ENCODE measurements at places on chromosomes 11 and 22.

DNA sequence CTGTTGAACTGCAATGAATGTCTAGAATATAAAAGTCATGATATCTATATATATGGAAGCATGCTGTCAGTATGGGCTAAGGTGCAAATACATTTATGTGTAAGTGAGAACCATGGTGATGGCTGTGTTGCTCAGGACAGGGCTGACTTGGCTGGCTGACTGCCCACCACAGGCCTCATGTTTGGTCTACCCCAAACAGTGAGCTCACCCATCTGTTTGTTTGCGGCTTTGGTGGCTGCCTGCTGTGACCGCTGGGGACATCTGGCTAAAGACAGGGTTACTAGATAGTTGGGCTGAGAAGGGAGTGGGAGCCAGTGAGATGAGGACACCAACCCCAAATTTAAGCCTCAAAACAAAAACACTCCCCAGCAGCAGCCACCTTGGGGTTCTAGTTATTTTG lies 6.3 kb downstream of the CD44 start:
- peak; percentile 44 for DNase-seq

GRCh38 chr11:64339754-64340408 lies at the start of gene CCDC88B:
TSS of gene CCDC88B (plus strand) at chr11:64340204. CDS start at chr11:64340267, 63 bp downstream.
- DNase-seq: peak; percentile 80

DNA sequence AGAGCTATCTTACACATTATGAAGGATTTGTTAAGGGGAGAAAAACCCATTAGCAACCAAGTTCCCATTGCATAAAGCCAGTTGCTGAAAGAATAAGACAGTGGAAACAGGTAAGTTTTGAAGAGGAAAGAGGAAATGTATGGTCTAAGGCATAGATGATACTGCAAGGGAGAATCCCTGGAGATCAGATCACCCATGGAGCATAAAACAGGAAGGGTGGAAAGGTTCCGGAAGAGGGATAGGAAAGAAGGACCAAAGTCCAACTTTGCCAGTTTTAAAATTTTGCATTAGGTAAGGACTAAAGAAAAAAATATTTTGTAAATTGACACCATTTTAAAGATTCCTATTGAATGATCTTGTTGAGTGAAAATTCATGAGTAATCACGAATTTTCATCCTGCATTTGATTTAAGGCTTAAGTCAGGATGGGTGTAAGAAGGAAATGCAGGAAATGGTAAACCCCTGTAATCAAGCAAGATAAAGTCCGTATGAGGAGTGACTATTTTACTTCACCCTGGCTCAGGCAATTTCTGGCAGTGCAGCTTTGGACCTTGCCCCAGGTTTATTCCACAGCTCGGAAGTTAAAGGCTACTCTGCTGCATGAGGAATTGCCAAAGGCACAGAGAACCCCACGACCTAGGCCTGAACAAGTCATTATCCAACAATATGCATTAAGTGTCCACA lies 70.9 kb downstream of the CCDC34 start:
- no peak for DNase-seq

- DNase-seq: no peak
These were observed 385 bp upstream of the SCO2 start for GRCh38 chr22:50525858-50526107.

DNA sequence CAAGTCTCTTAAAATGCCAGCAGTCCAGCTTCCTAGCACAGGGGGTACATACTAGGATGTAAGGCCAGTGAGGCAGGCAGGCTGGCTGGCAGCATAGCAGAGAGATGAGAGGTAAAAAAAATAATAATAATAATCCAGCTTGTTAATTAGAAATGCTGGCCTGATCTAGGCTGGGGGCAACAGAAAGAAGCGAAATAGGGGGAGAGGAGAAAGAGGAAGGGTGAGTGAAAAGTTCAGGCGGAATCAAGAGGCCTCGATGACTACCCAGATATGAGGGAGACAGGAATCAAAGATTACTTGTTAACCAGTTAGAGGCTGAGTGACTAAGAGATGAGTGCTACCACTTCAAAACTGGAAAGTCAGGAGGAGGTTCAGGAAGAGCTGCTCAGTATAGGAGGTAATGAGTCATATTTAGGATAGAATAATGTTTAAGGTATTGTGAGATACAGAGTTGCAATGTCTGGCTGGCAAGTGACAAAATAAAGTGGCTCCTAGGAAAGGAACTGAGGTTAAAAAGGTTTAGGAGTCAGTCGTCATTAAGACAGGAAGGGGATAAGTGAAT lies 2.8 kb downstream of the ALKBH8 start:
- no peak for DNase-seq
